Left hindlimb (tissue), 1 donor: ENCODE measurements at places on chromosomes 5 and 9.

DNA sequence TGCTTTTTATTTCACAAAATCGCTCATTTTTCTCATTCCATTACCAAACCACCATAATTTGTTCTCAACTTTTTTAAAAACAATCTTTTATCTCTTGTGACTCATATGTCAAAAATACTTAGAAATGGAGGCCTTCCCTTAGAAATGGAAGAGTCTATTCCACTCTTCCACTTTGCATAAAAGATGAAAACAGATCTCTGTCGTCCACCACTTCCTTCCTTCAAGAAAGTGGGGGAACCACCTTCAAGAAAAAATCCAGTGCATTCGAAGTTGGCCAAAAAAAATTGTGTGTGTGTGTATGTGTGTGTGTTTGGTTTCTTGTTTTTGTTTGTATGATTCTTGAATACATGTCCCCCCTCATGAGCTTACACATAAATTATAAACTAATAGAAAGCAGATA, 628.8 kb upstream of the DMAC1 start:
- DNase-seq, result no peak

DNA sequence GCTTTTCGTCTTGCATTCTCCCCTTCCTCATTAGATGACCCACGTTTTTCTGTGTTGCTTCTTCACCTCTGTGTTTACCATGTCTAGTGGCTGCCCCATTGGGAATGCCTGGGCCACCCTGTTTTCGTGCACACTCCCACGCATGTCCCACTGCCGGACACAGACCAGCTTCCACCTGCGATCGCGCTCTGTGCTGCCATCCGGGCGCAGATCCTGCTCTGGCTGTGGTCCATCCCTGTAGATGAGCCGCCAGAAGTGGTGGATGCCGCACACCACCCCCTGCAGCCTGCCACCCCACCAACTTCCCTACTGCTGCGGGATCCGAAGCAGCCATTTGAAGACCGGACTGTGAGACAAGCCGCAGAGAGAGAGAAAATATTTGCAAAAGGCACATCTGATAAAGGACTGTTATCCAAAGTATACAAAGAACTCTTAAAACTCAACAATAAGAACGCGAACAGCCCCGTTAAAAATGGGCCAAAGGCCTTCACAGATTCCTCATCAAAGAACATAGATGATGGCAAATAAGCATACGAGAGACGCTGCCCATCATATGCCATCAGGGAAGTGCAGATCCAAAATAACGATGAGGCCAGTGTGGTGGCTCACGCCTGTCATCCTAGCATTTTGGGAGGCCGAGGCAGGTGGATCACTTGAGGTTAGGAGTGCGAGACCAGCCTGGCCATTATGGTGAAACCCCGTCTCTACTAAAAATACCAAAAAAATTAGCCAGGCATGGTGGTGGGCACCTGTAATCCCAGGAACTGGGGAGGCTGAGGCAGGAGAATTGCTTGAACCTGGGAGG, 163.7 kb downstream of the COL23A1 start:
- DNase-seq, result no peak

GRCh38 chr5:148844433-148845280, 18.2 kb downstream of the ADRB2 start:
- no peak for DNase-seq

GRCh38 chr5:95445995-95446394, 54.8 kb downstream of the FAM81B start:
- DNase-seq, result no peak

DNA sequence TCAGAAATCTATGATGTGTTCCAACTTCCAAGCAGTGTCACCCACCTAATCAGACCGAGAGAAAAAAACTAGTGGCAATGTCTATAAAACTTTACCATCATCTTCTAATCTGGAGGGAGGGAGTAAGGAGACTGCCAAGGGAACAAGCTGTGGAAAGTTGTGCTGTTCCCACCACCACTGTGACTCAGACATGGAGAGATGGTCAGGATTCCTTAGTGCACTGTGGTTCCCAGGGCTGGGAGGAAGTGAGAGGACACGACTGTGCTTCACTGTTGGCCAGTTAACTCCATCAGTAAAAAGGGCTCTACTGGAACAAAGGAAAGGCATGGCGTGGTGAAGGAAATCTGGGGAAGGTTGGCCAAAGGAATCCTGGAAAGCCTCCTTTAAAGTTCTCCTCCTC, 18.8 kb downstream of the TICAM2 start:
- no peak for DNase-seq

- DNase-seq, result no peak
These were observed 1690.7 kb upstream of the CDH9 start for GRCh38 chr5:28729067-28729466.

DNA sequence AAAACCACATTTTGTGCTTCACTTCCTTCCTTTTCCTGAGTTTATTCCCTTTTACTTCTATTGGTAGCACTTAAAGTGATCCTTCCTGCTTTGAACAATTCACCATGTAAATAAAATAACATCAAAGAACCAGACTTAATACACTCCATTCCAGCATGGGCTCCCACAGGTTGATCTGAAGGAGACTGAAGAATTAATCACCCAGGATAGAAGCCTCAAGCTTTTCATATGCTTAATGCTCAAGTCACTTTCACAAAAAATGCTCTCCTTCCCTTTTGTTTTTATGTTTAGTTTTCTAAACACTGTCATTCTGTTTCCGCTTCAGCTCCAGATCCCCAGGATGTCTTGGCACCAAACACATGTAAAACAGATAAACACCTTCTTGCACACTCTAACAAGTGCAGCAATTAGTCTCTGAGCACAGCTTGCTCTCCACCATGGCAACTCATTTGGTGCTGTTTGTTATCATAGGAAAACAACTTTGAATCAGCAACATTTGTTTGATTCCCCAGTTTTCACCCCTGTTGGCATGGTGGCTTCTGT, 37.0 kb downstream of the DMRTA1 start:
- DNase-seq, result no peak

DNA sequence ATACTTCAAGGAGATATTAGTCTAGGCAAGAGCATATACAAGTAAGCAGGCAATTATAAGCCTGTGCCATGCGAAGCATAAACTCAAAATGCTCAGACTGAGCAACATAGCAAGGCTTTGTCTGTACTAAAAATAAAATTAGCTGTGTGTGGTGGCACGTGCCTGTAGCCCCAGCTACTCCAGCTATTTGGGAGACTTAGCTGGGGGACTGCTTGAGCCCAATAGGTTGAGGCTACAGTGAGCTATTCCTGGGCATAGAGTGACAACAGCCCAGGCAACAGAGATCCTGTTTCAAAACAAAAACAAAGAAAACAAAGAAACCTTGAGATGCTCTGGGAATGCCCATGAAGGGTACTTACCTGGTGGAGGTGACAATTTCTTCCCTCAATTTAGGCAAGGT, 130.5 kb upstream of the ZNF608 start:
- no peak for DNase-seq

DNA sequence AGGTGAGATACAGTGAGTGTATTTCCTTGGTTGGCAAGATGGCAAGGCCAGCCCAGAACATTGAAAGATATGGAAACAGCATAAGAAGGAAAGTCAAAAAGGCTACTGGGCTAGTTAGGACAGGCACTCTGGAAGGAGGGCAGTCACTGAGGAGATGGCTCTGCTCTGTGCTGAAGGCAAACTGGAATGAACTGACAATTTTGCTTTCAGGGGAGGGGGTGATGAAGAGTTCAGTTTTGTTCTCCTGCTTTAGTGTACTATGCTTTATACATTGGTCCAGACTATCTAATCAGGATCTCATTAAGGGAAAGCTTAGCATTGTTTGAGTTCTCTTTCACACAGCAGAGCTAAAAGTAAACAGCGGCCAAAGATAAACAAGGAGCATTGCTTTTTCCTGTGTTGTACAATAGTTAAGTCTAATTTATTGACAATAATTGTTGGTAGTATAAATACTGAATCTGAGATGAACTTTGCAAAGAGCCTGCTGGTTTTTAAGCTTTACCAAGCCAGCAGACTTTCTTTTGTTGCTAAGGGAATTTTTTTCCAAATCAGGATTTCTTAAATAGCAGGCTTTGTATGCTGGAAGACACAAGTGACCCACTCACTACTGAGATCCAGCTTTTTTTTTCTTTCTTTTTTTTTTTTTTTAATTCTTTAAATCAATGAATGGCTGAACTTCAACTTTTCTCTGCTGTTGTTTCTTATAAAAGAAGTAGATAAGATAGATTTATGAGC, 355.5 kb downstream of the ARRDC3 start:
- DNase-seq, result no peak

- no peak for DNase-seq
These were observed 231.6 kb upstream of the NFIL3 start for GRCh38 chr9:91655215-91655614.

- no peak for DNase-seq
These were observed 190.9 kb upstream of the TUT7 start for GRCh38 chr9:86545090-86545489.

DNA sequence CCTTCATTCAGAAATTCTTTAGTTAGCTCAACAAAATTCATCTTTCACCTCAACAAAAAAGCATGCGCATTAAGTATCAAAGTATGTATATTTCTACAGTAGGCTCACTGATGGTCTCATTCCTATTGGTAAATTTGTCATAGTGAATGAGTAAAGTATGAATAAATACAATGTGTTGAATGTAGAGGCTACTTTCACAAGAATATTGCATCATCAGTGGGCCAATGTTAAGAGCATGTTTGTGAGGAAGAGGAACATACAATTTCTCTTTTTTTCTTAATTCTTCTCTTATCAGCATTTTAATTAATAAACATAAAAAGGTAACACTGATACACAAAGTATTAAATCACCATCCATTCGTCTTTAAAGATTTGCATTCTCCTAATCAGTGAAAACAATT, 505.1 kb downstream of the CETN3 start:
- DNase-seq, result no peak

GRCh38 chr9:1429297-1429696, 379.1 kb downstream of the DMRT2 start:
- no peak for DNase-seq

- no peak for DNase-seq
These were observed 112.9 kb downstream of the MTX3 start for GRCh38 chr5:79878136-79878679.

- DNase-seq, result no peak
These were observed 37.7 kb upstream of the NEURL1B start for GRCh38 chr5:172603251-172603806.

GRCh38 chr5:13625616-13626198, 318.8 kb downstream of the DNAH5 start:
- no peak for DNase-seq

GRCh38 chr9:13607481-13608441, 328.3 kb upstream of the MPDZ start:
- DNase-seq, result peak; percentile 44

DNA sequence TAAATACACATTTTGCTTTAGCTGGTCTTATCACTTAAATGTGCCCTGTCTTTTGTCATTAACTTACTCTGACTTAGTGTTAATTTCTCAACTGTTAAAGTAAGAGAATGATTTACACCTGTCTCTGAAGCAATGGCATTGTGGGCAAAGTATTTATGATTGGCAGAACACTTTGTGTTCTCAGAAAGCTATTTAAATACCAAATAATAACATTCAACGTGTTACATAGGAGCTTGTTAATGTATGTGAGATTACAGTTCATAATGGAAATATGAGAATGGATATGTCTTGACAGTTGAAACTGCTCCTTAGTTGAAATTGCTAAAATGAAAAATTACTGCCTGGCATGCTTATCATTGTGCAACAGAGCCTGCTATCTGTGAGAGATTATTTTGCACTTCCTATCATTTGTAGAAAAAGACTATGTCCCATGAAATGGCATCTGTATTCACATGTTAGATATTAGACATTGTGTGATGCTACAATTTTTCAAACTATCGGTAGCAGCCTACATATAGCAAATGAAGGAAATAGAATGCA, 46.1 kb downstream of the PRR16 start:
- DNase-seq, result no peak

- no peak for DNase-seq
These were observed 55.4 kb downstream of the ARHGAP26 start for GRCh38 chr5:142825378-142826089.

DNA sequence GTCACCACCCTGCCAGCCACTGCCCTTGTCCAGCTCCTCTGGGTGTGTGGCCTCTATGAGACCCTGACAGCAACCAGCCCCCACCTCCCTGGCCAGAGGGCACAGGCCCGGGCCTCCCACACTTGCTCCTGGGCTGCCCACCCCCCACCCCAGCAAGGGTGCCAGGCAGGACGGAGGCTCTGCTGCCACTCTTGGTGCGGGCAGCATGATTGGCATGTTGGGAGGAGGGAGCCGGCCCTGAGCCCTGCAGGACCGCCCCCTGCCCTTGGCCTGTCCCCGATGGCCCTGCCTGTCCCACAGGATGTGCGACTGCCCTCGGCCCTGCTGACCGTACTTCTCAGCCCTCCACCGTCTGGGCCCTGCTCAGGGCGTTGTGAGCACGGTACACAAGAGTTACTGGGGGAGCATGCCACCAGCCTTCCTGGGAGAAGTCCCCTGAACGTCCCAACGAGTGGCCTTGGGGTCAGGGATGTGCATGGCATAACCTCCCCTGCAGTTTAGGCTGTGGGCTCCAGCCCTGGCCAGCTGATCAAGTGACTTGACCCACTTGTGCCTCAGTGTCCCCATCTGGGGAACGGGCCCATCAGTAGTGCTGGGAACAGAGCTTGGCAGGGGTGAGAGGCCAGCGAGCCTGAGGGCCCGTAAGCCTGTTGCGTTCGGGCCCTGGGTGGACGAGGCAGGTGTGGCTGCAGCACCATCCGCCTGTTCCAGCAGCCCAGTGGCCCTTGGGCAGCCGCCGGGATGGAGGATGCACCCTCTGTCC, 16.0 kb downstream of the GPSM1 start:
- DNase-seq, result no peak

GRCh38 chr5:38695021-38695958, 138.8 kb upstream of the LIFR start:
- no peak for DNase-seq

DNA sequence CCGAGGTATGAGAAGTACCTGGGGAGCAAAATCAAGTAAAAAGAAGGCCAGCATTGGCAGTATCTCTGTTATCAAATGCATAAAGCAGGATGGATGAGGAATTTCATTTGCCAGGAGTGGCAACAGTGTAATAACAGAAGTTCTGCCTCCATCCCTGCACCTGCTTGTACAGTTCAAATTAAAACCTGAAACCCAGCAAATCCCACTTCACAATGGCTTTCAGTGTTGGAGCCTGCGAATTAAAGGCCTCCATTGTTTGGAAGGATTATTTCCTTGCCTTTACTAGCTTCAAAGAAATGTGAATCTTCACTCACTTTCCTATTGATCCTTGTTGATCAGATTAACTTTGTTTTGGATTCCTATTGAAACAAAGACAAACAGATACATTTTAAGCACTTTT, 31.5 kb upstream of the IRX1 start:
- DNase-seq, result no peak

- peak; percentile 69 for DNase-seq
These were observed 1.0 kb downstream of the TLE4 start for GRCh38 chr9:79572608-79573411.

GRCh38 chr5:54309276-54309675, 1.1 kb downstream of the ARL15 start:
- no peak for DNase-seq

GRCh38 chr9:100213730-100214477, 114.9 kb downstream of the INVS start:
- DNase-seq, result no peak

GRCh38 chr5:168234133-168234532, 57.3 kb upstream of the WWC1 start:
- DNase-seq, result no peak
